NCI-H460 (cell line): ENCODE measurements at places on chromosomes 6 and 20.

GRCh38 chr6:13252790-13253189 lies 75.5 kb downstream of the TBC1D7 start:
- DNase-seq, result no peak

GRCh38 chr6:32738126-32738525 lies 3.1 kb upstream of the HLA-DQA2 start:
- DNase-seq, result no peak

DNA sequence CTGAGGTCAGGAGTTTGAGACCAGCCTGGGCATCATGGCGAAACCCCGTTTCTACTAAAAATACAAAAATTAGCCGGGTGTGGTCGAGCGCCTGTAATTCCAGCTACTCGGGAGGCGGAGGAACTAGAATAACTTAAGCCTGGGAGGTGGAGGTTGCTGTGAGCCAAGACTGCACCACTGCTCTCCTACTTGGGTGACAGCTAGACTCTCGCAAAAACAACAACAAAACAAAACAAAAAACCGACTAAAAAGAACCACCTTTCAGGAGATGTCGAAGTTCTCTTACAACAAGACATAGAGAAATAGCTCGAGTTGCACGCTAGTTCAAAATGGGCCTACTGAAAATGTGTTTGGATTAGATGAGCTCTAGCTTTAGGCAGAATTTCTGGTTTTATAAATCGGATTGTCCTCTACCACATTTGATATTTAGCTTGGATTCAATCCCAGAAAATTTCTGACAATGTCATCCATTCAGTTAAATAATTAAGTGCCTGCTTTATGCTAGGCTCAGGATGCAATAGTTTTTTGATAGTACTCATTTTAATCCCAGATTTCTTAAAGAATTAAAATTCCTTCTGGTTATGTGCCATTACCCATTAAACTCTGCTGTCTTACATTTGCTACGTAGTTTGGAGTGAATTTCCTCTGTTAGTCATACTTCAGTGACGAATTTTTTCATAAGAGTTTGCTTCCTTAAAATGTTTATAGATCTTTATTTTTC lies 137.5 kb upstream of the SHLD1 start:
- no peak for DNase-seq

DNA sequence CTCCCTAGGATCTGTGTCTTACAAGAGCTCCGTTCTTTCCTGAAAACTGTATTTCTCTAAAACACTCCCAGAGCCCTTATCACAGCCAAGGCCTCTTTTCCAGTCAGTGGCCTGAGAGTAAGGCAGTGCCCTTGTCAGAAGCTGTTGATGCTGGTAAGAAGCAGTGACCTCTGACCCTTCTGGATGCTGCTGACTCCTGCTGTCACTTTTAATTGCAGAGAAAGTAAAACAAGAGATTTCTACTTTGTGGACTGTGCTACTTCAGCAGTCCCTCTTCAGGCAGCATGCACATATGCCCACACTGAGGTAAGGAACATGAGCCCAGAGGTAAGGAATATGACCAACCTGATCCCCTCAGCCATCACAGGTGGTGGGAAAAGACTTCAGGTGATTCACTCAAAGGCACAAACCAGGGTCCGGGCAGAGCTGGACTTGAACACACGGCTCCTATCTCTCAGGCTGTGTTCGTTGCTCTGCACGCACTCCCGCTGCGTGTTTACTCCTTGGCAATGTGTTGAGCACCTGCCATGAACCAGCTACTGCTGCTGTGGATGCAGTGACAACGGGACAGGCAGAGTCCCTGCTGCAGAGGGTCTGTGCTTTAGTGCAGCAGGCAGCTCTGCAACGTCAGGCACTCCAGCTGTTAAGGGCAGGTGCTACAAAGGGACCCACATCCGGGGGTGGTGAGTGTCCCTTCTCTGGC lies 201.9 kb upstream of the CST7 start:
- no peak for DNase-seq

GRCh38 chr20:41261790-41262717 lies 55.5 kb downstream of the ZHX3 start:
- DNase-seq, result no peak

DNA sequence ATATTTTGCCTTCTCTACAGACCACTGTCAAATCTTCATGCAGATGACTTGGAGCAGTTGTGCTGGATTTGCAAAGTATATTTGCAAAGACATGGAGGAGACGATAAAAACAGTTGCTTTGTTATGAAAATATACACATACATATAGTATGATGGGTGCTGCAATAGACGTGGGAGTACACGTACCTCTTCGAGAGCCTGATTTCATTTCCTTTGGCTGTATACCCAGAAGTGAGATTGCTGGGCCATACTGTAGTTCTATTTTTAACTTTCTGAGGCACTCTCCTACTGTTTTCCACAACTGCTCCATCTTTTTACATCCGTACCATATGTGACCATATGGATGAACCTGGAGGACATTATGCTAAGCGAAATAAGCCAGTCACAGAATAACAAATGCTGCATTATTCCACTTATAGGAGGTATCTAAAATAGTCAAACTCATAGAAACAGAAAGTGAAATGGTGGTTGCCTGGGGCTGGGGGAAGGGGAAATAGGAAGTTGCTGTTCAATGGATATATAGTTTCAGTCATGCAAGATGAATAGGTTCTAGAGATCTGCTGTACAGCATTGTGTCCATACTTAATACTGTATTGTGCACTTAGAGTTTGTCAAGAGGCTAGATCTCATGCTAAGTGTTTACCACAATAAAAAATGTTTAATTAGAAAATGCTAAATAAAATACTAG lies 223.8 kb downstream of the HAO1 start:
- no peak for DNase-seq

GRCh38 chr20:18011482-18011881 lies 42.7 kb downstream of the MGME1 start:
- DNase-seq, result no peak
